Stimulated activated CD4-positive, alpha-beta T cell treated with anti-CD3 and anti-CD28 coated beads, Interleukin-1b, Interleukin-23, amount 100 ng/mL, for 24 hours (primary cell): ENCODE measurements at places on chromosomes 16 and 17.

- DNase-seq: peak; percentile 61
These were observed at the start of gene RUNDC3A for GRCh38 chr17:44308320-44308818. RUNDC3A (plus strand) TSS chr17:44308601; CDS start chr17:44308833, 232 bp downstream.

- DNase-seq: no peak
These were observed 144.1 kb downstream of the SPECC1 start for GRCh38 chr17:20153231-20153630.

GRCh38 chr16:83908798-83909197 is 9.9 kb downstream of the MLYCD start:
- DNase-seq: no peak

DNA sequence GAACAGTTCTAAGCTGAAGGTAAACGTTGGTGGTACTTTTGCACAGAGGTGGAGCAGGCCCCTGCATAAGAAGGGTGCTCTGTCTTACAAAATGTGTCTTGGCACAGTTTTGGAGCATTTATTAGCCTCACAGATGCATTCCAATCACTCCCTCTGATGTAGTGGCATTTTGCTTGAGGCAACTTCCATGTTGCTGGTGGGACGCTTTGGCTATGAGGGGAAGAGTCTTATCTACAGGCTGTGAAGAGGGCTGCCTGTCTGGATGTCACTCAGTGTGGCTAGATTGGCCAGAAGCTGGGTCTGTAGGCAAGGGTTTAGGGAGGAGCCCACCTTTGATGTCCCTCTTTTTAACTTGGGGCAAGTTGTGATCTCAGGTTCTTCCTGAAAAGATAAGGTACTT is 2.6 kb upstream of the RARA start:
- DNase-seq: no peak

GRCh38 chr17:77830816-77831473 is 127.6 kb upstream of the TNRC6C start:
- no peak for DNase-seq

GRCh38 chr16:56995136-56995805 is 5.9 kb downstream of the NLRC5 start:
- no peak for DNase-seq

GRCh38 chr16:30137897-30138296 is 14.9 kb upstream of the MAPK3 start:
- DNase-seq: no peak

GRCh38 chr17:16969931-16970906 is 1.7 kb downstream of the TNFRSF13B start:
- no peak for DNase-seq

GRCh38 chr17:72677714-72678390 is 414.6 kb downstream of the SLC39A11 start:
- DNase-seq: no peak

DNA sequence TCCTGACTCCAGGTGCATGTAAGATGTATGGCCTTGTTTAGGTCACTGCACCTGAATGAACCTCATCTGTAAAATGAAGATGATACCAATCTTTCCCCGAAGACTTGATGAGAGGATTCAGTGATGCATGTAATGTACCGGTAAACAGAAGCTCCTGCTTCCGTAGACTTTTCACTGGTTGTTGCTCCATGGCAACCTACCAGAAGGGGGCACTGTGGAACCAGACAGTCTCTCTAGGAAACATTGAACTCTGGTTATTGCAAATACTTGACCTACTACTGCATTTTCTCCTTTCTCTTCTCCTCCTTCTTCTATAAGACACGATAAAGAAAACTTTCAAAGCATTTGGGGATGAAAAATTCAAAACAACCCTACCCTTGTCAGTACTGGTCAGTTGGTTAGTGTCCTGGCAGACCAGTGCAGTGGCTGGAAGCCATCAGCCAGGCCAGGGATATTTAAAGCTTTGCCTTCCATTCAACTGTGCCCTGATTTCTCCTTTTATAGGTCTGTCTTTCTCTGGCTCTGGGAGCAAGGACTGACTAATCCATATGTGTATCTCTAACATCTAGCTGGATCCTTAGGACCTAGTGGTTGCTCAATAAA is 667.4 kb upstream of the SALL1 start:
- DNase-seq: peak; percentile 1
